ENCODE measurements at places on chromosomes 6 and 20.

- DNase-seq: no peak
Observed at GRCh38 chr6:111243095-111243494, 155.8 kb downstream of the SLC16A10 start.

GRCh38 chr6:114452785-114453401, 110.1 kb upstream of the HS3ST5 start:
- DNase-seq: no peak

- DNase-seq: no peak
Observed at GRCh38 chr6:124604719-124605118, 357.5 kb upstream of the RNF217 start.

DNA sequence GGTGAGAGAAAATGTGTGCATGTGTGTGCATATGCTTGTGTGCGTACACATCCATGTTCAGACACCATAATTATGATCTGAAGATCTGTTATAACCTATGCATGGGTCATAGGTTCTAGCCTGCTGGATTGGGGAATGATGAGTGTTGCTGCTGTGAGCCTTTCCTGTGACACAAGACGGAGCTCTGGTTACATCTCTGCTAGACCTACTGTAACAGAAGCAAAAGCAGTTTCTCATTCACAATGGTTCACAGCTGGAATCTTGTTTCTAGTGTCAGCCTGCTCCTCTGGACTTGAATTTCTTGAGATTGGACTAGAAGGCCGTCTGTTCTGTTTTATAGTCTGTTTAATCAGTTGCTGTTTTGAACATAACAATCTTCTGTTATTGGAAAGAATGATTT, 40.1 kb downstream of the DEFB114 start:
- peak; percentile 8 for DNase-seq

DNA sequence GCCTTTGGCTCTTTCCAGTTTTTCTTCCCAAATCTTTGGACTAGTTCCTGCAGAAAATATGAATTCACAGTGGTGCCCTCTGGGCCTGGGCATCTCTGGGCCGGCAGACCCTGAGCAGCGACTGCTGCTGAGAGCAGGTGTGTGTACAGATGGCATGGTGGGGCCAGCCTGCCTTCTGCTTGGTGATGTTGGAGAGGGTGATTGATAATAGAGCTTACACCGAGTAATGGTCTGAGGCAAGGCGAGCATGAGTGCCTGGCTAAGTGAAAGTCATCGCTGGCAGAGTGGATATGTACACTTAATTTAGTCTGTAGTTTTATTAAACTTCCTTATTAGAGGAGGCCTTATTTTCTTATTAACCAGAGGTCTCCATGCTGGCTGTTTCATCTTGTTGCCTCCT, 156.9 kb downstream of the CDKAL1 start:
- DNase-seq: no peak

DNA sequence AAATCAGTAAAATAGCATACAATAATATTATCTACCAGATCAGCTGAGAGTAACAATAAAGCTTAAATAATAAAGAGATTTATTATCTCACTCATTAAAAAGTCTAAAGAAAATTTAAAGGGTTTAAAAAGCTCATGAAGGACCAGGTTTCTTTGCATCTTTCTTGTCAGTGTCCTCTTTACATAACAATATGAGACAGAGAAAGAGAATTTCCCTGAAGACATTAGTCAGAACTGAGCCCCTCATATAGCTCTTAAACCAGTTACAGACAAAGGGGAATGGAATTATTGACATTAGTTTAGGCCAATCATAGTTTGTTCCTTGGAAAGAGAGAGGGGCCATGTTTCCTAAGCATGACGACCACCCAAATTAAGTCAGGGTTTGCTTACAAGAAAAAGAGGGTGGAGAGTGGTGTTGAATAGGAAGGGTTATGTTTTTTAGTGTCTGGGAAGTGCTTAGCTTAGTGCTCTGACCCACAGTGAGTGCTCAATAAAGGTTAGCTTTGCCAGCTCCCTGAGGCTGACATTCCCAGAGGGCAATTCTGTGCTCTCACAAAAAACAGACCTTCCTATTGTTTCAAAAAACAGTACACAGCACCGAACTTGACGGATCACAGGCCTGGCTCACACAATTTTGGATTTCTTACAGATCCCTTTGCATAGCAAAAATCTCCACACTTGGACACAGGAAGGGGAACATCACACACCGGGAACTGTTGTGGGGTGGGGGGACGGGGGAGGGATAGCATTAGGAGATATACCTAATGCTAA, 3.6 kb upstream of the PLCB1 start:
- DNase-seq: no peak

- DNase-seq: no peak
Observed at GRCh38 chr20:24016607-24017457, 28.3 kb upstream of the GGTLC1 start.

DNA sequence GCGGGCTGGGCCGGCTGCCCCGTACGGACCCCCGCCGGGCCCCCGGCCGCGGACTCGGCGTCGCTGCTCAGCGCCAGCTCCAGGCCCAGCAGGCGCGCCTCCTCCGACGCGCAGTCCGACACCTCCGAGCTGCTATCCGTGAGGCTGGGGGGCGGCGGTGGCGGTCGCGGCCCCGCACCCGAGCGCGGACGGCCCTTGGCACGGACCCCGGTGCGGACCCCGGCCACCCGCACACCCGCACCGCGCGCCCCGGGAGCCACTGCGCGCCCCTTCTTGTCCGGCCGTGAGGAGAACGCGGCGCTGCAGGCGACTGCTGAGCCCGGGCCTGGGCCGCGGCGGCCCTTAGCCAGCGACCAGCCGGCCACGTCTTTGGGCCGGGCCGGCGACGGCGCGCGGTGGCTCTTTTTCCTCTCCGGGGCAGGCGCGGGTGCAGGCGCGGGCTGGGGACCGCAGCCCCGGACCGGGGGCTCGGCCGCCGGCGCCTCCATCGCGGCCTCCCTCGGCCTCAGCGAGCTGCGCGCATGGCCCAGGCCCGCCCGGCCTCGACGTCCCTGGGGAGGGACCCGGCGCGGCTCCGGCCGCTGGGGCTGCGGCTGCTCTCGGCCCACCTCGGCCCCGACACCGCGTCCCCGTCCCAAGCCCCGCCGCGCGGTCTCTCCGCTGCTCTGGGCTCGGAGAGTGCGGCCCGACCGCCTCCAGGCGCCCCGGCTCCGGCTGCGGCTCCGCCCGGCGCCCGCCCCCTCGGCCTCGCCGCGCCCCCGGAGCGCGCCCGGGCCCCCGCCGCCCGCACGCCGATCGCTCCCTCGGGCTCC, 12.9 kb upstream of the TLDC2 start:
- peak; percentile 45 for DNase-seq

- no peak for DNase-seq
Observed at GRCh38 chr20:41201760-41202159, 64.4 kb downstream of the PLCG1 start.

GRCh38 chr20:25053255-25054031, 4.5 kb downstream of the ACSS1 start:
- DNase-seq: no peak

DNA sequence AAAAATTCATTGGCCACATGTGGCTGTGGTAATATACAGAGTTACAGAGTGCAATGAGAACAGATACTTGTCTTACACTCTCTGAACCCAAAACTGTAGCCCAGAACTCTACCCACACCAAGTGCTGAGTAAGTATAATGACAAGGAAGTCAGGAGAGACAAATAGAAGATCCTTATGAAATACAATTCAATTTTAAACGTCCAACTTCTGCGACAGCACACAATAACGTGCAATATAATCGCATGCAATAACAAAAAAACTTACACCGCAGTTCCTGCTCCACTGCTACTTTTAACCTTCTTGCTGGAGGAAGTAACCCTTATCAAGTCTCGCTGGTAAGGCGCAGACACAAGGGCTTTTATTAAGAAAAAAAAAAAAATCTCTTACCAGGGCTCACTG, 881 bp downstream of the SFT2D1 start:
- no peak for DNase-seq

- DNase-seq: peak; percentile 43
Observed at GRCh38 chr6:118325220-118325860, 222.8 kb upstream of the PLN start.

DNA sequence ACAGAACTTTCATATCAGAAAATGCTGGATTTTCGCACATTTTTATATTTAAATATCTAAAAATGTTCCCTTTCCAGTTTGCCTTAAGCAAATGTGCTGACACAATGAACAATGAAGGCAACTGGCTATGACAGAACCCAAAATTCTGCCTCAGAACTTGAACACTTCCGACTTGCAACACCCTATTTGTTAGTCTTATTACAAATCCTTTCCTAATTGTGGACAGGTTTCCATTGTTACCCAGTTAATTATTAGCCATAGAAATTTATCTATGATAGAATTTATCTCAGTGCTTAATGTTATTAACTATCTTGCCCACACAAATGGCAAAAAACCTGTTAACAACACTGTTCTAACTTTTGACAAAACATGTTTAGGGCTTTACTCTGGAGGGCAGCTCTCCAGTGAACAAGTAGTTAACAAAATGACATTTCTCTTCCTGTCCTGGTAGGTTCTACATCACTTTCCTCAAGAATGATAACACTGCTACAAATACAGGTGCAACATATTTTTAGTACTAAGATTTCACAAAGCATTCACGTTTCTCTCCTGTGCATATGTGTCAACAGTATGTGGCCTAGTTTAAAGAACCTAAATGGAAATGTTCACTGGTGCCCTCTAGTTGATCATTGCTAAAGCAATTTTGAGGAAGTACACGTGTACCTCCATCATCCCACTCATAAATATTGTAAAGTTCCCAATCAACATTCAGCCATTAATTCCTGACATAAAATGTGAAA, 58.4 kb downstream of the HIVEP2 start:
- DNase-seq: peak; percentile 80

- no peak for DNase-seq
Observed at GRCh38 chr6:36907781-36908180, 22.0 kb downstream of the C6orf89 start.

DNA sequence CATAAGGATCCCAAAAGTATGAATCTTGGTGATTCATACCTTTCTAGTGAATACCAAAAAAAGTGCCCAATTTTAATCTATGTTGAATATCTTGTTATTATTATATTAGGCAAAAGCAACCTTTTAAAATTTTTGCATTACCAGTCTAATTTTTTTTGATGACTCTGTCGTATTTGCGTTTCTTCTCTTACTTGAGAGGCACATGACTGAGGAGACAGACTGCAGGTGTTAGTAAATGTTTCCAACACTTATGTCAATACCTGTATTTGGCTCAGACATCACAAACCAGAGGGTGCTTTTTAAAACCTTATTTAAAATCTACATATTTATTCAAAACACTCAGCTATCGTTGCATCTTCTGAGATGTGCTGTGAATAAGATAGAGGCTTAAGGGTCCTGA, 27.1 kb downstream of the ID4 start:
- DNase-seq: no peak

DNA sequence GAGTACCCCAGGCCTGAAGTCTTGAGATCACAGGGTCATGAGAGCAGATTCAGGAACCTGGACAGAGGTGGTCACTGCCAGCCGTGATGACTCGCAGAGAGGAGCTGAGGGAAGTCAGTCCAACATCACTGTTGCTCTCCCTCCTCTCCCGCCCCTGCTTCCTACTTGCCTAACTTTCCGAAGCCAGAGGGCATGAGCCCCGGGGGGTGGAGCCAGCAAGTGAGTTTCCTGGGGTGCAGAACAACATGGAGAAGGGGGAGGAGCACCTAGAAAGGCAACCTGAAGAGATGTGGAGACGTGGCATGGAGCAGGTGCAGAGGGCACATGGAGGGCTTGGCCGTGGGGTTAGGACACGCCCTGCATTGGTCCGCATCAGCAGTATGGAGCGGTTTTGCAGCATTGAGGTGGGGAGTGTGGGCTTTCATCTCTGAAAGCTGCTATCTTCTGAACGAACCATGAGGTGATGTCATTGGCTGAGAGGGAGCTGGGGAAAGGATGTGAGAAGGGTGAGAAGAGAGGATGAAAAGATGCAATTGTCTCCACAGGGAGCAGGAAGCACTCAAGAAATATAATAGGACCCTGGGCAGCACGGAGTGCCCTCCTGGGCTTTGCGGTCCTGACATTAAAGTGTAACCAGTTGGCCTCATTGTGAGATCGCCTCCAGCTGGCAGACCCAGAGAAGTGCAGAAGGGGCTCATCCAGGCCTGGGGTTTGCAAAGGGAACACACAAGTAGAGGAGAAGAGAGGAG, 25.0 kb downstream of the GDAP1L1 start:
- no peak for DNase-seq

DNA sequence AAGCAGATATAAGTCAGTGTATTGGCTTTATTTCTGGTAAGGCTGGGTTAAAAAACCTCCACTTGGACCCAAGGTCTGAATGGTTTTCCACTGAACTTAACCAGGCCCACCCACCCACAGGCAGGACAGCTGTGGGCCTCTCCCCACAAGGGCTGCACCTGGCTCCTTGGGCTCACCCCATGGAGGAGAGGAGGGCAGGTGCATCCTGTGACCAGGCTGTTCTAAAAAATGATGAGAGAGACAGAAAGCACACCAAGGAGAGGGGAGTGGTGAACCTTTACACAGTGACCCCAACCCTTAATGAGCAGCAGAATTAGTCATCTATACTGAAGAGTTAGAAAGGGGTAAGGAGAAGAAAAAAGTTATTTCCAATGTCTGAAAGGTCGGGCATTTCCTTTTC, 34.5 kb upstream of the DUSP22 start:
- no peak for DNase-seq

DNA sequence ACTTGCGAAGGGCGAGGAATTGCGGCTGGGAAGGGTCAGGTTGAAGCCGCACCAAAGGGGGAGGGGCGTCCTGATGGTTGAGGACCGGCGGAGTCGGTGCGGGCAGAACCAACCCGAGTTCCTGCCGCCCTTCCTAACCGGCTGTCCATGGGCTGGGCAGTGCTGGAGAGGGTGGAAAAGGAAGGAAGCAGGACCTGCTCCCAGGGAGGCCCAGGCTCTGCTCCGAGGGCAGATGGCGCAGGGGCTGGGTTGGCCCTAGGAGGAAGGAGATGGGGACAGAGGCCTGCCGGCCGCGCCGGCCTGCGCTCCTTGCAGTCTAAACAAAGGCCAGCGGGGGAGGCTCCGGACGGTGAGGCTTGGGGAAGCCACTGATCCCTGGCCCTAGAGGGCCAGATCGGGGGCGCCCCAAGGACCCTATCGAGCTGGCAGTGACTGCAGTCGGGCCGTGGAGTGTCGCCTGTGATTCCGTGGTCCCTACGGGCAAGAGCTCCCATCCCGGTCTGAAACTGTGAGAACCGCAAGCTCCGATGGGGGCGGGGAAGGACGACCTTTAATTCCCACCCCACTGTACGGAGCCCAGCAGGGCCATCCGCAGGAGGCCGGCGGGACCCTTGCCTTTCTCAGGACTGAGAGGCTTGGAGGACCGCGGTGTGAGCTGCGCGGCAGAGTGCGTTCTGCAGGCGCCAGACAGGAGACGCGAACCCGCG, 39.4 kb downstream of the YTHDF1 start:
- no peak for DNase-seq

DNA sequence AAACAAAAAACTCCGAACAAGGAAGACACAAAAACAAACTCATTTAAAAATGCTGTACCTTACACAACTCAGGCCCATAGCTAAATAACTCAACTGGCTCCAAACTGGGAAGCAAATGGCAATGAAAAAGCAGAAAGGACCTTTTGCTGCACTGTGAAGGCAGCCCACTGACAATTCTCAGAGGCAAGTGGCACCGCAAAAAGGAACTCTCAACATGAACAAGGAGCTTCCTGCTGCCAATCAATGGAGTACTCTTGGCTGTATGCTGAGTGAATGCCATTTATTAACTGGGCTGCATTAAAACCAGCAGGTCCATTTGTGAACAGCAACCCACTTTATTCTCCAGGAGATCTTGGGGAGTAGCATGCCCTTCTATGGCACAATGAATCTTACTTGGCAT, 209.9 kb downstream of the PTPRK start:
- no peak for DNase-seq
